ENCODE measurements at places on chromosomes 5 and 9. TPM values are rescaled to one million over a fixed set of nuclear protein-coding genes. Genes with fewer than 3 reads are reported as not detected.

GRCh38 chr5:143649937-143650621 lies 161.9 kb upstream of the HMHB1 start:
- no peak for DNase-seq

GRCh38 chr5:143619040-143619439 lies 192.9 kb upstream of the HMHB1 start:
- DNase-seq = no peak

DNA sequence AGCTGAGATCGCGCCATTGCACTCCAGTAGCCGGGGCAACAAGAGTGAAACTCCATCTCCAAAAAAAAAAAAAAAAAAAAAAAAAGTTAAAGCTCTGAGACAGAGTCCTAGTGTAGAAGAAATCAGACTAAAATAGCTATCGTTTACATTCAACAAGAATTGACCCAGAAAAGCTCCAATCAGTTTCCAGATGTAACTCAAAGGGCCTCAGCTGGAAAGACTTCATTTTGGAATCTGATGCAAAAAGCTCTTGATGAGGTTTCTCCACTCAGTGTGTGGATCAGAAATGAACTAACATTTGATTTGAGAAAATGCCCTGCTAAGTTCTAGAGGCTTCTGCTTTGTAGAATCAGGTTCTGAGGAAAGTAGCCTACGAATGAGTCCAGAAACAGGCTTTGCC lies 7.2 kb upstream of the C1QTNF2 start:
- DNase-seq = no peak

GRCh38 chr5:117624201-117624600 lies 1049.6 kb upstream of the SEMA6A start:
- no peak for DNase-seq

- DNase-seq = no peak
Measured at GRCh38 chr5:168308976-168309598, 17.6 kb downstream of the WWC1 start.

Gene SPINK7
- not detected for total RNA-seq

Gene PCDHA4
- total RNA-seq = 1.6 TPM
